NCI-H1694 (cell line): ENCODE measurements at places on chromosomes 3 and 15.

- DNase-seq, result no peak
These were observed 15.7 kb downstream of the CAV3 start for GRCh38 chr3:8749316-8749715.

DNA sequence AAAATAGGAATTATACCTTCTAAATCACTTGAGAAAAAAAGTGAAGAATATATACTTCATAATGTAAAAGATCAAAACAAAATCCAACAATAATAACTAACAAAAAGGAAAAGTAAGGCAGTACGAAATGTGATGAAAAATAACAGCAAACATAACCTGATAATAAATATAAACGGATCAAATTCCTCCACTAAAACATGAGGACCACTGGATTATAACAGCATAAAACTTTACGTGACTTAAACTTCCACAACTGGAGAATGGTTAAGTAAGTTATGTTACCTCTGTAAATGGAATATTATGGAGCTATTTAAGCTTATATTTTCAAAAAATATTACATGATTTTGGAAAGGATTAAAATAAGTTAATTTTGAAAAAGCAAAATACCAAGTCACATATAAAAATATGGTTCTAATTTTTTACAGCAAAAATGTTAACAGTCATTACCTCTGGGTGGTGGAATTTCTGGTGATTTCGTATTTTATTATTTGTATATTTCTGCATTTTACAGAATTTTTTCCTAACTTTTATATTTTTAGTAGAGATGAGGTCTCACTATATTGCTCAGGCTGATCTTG is 7.0 kb downstream of the SLC6A20 start:
- no peak for DNase-seq

GRCh38 chr3:171827836-171828458 is 15.2 kb upstream of the TMEM212 start:
- no peak for DNase-seq

GRCh38 chr3:60355825-60356224 is 895.4 kb downstream of the FHIT start:
- DNase-seq, result no peak

- DNase-seq, result no peak
These were observed 98.9 kb upstream of the TLE3 start for GRCh38 chr15:70196372-70197316.

DNA sequence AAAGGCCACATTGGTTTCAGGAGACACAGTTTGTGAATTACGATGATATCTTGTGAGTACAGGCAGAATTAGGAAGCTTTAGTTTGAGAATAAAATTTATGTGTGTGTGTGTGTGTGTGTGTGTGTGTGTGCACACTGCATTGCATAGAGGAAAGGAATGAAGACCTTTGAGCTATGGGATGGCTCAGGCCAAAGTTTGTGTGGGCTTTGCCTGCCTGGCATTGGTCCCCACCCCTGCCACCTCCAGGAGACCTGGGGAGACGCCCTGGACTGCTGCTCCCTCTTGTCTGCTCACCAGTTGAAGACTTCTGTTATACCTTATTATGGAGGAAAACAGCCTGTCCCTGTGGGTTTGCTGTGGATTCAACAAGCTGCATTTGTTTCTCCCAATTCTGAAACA is 37.2 kb downstream of the TIGIT start:
- no peak for DNase-seq

GRCh38 chr15:66294157-66294931 is 976 bp downstream of the DIS3L start:
- DNase-seq, result no peak

GRCh38 chr3:160413613-160414248 is 14.3 kb downstream of the SMC4 start:
- peak; percentile 74 for DNase-seq

DNA sequence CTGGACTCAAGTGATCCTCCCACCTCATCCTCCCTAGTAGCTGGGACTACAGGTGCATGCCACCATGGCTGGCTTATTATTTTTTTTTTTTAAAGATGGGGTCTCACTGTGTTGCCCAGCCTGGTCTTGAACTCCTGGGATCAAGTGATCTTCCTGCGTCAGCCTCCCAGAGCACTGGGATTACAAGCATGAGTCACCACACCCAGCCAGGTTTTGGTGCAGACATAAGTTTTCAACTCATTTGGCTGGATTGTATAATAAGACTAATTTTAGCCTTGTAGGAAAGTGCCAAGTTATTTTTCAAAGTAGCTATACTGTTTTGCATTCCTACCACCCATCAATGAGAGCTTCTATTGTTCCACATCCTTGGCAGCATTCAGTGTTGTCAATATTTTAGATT is 32.1 kb downstream of the BUB1B start:
- no peak for DNase-seq

DNA sequence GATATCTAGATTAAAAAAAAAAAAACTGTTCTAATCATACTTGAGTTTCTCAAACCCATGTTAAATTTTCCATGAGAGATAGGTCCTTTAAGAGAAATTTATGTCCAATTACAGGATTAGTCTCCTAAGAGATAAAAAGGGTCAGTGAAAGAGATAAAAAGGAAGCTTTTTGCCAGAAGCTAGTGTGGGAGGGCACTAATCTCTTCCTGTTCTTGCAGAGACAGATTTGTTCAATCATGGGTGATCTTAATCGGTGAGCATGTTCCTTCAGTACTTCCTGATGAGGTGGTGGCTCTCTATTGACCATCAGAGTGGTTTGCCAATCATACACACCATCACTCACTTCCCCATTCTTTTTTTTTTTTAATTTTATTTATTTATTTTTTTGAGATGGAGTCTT is 16.9 kb upstream of the LPP start:
- no peak for DNase-seq

GRCh38 chr3:65672871-65673815 is 365.6 kb downstream of the MAGI1 start:
- DNase-seq, result no peak

DNA sequence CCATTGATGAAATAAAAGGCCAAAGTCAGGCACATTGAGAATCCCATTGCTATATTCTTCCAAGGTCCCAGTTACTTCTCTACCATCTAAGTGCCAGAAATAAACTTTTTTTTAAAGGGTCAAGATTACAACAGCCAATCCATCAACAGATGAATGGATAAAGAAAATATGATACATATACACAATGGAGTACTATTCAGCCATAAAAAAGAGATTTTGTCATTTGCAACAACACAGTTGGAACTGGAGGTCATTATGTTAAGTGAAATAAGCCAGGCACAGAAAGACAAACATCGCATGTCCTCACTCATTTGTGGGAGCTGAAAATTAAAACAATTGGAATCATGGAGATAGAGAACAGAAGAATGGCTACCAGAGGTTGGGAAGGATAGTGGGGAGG is 25.5 kb downstream of the ULK4 start:
- no peak for DNase-seq

DNA sequence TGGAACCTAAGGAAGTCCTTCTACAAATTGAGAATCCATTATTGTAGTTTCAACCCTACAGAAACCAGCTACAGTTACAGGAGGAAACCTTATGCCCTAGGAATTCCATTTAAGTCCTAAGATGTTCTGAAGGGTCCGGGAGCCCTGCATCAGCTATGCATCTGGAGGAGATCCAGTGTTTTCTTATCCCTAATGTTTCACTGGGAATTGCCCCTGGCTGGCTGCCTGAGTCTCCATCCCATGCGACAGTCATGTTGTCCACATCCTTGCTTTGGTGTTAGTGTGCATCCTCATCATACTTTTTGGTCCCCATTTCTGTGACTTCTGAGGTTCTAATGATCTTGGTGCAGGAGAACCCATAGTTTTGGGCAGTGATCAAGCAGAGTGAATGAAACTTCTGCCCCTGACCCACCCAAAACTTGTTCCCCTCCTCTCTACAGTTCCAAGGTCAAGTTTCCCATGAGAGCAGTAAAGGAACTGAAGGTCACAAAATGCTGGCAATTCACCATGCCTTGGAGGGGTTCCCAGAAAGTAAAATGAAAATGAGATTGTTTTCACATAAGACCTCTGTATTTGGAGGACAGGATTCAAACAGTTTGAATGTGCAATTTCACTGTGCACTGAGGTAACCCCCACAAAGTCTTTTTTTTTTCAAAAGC is 121.9 kb upstream of the PHLDB2 start:
- no peak for DNase-seq

GRCh38 chr15:82174471-82175235 is 87.9 kb downstream of the EFL1 start:
- DNase-seq, result no peak

- DNase-seq, result peak; percentile 22
These were observed 148.3 kb downstream of the DNAJB8 start for GRCh38 chr3:128318275-128318941.

DNA sequence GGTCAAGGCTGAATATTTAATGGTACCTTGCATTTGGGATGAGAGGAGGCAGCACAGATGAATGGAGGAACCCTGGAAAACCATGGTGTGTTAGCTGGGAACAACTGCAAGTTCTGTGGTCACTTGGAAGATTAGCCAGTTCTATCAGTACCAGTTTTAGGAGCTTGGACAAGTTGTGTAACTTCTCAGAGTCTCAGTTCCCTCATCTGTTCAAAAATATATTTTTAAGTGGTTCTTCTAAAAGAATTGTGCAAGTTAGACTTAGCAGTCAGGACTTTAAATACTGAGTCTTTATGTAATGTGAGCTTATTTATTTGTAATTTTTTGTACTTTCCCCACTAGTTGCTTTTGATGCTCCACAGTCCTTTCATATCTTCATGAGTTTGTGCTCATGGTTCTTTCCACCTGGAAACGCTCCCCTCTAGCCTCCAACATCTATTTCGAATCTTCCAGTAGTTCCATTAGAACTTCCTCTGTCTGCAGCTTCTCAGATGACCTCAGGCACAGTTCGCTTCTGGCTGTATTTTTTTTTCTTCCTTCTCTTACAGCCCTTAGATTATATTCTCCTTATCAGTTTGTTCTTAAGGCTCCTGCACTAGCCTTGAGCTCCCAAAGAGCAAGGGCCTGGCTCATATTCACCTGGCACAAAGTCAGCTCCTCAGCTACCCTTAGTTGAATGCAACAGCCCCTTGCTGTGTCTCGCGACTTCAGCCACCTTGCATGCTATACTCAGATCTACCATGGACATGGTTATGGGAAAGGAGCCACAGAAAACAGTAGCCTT is 27.1 kb downstream of the ITPR1 start:
- no peak for DNase-seq

- no peak for DNase-seq
These were observed 130.4 kb downstream of the PPM1L start for GRCh38 chr3:160886421-160886820.

DNA sequence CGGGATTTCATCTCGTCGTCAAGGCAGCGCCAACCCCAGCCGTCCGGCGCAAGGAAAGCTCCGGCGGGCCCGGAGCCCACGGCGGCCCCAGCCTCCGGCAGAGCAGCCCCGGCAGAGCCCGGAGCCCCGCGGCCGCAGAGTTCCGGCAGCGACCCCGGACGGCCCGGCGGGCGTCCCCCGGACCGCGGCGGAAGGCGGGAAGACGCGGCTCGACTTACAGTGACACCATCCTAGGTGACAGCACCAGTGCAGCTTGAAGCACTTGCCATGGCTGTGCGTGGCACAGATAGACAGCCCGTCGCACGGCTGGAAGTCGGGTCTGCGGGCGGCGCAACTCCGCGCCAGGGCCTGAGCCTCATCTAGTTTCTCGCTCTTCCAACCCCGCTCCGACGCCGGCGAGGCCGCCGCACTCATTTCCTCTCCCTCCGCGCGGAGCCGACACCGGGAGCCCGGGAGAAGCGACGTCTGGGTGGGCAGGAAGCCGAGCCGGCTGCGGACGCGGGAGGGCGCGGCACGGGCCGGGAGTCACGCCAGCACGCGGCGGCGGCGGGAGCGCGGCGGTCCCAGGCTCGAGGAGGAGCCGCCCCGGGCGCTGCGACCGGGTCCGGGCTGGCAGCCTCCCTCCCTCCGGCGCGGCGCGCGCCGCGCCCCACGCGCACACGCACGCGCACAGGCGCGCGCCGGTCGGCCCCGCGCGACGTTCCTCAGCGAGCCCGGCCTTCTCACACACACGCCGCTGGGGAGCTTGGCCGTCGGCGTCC is at the start of gene C3orf70:
Gene C3orf70 (minus strand): TSS at position 651 of the 761 bp plus-strand sequence. CDS start 237 bp downstream, at position 414.
- no peak for DNase-seq

DNA sequence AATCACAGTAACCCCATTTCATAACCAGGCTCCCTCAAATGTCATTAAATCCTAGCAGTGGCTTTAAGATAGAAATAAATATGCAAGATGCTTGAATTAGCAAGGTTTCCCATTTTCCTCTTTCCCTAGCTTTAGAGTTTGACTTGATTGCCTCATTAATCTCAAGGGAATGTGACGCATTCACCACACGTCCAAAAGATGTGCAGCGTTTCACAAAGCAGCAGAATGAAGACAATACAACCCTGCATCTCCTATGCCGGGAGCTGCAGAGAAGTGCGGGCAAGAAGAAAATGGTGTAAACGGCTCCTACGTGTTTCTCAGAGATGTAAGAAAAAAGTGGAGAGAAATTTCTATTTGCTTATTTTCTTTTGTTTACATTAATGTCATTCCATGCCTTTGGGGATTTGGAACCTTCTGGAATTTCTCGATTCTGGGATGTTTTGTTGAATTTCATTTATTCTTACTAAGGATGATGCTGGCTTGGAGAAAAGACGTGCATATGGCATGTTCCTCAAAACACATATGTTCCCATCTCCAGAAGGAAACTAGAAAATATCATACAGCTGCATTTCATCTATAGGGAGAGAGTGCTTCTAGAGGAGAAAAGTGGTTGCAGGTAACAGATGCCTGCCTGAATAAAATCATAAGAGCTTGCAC is 27.8 kb upstream of the FRMD4B start:
- DNase-seq, result no peak

GRCh38 chr15:88479169-88479568 is 11.7 kb downstream of the MRPS11 start:
- DNase-seq, result no peak

DNA sequence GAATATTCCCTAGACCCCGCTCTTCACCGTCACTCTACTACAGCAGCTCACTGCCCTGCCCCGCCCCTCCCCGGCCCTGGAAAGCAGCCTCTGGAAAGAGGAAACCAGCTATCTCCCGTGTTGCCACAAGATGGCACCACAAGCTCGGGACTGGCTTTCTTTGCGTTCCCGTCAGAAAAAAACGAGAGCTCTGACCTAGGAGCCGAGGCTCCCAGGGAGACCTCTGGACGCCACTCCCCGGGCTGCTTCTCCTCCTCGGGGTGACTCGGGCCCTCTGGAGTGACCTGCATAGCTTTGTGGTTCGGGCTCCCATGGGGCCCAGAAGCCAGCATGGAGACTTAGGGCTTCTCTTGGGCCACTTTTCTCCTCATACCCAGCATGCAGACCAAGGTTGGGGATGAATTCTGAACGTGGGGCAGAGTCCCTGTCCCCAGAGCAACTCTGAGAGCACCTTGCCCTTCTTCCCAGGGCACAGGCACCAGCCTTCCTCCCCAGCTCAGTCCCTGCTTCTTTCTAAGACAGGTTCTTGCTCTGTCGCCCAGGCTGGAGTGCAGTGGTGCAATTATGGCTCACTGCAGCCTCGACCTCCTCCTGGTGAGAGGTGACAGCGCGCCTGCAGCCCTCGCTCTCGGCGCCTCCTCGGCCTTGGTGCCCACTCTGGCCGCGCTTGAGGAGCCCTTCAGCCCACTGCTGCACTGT is 19.0 kb downstream of the STOML1 start:
- peak; percentile 71 for DNase-seq

GRCh38 chr3:157574531-157574930 is 71.3 kb upstream of the VEPH1 start:
- no peak for DNase-seq

- DNase-seq, result no peak
These were observed 27.5 kb upstream of the EIF1B start for GRCh38 chr3:40281995-40282394.

- no peak for DNase-seq
These were observed 83.5 kb upstream of the LIPC start for GRCh38 chr15:58348095-58348812.
